SHP77 treated with DMSO at 0.1 percent for 48 hours (cell line): ENCODE measurements at places on chromosomes 2 and 18.

GRCh38 chr2:19868701-19869580 is 32.8 kb downstream of the TTC32 start:
- no peak for DNase-seq

DNA sequence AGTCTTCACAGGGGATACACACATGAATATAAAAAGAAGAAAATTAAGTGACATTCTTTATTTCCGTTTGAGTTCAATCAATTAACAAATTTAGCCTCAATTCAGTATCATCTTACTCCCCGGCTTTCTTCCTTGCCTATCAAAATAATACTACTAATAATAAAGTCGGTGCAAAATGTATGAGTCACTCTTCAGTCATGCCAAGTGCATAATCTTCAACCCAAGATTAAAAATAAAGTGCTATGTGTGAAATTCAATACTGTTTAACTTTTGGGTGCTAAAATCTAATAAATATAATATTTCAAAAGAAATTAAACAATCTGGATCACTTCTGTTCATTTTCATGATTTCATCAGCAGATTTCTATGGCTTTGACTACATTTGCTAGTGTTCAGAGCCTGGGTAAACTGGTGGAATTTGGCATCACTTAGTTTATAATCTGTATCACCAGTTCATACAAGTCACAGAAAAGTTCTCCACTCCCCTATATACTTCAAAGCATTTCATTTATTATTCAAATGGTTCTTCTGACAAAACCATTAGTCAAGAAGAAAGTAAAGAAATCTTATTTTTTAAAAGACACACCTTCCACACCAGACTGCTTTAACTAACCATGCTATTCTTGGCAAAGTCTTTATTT is 183.6 kb downstream of the THADA start:
- no peak for DNase-seq

GRCh38 chr2:28948160-28948559 is 32.9 kb upstream of the TOGARAM2 start:
- DNase-seq = no peak

DNA sequence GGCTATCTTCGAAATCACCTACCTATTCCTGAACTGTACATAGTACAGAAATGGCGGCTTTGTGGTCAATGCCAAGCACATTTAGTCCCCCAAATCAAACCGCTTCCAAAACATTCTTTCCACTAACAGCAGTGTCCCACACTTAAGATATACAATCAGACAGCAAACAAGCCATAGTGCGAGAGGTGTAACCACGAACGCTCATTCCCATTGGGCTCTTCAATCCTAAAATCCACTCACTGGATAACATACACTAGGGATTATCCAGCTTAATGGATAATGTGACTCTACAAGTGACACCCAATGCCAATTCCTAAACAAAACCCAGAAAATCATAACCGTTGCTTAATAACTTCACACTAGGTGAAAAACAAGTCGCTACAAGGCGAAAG is 2.0 kb downstream of the XPO1 start:
- no peak for DNase-seq

DNA sequence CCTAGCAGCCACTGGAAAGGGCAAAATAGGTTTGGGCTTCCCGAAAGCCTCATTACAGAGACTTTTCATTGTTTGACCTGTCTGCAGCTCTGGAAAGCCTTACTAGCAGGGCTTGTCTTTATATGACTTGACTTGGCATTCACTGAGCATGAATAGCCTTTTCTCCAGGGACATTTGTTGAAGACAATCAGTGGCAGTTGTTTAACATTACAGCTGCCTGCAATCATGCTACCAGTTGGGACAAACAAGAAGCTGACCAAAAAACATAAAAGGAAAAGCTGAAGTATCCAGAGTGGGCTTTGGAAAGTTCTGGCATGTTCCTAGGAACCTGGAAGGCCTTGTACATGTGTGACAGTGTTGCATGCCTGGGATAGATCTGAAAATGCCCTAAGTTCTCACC is 121.4 kb downstream of the KCNF1 start:
- DNase-seq = no peak

- no peak for DNase-seq
Observed at GRCh38 chr2:238499731-238500580, 73.2 kb downstream of the ASB1 start.

GRCh38 chr2:25606892-25607291 is 66.5 kb downstream of the DTNB start:
- no peak for DNase-seq
